ENCODE measurements at places on chromosomes 2 and 18.

- DNase-seq, result no peak
Measured at GRCh38 chr2:168450171-168450570, 5.9 kb upstream of the CERS6 start.

DNA sequence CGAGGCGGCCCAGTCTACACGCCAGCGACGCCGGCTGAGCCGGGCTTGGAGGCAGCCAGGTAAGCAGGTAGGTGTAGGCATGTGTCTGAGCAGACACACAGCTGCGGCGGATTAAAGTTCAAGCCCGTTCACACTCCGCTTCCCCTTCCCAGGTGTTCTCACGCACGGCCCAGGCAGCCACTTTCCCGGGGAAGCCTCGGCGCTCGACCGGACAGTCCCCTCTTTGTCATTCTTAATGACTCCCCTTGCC is 367 bp downstream of the TGFA start:
- DNase-seq, result no peak

DNA sequence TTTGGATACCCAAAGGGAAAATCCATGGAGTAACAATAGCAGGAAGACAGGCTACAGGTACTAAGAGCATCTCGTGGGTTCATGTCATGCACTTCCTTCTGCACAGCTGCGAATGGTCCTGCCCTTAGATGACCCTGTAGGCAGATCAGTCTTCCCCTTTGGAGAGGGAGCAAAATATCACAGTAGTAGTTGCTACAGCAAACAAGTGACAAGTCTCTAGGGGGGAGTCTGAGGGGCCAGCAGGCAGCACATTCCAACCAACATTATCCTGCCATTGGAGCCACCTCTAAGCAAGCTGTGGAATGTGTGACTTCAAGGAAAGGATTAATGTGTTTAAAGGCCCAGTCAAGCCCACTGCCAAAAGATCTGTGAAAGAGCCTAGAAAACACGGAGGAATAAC is 273.2 kb upstream of the PARD3B start:
- no peak for DNase-seq

- no peak for DNase-seq
Measured at GRCh38 chr18:48808476-48808875, 142.3 kb downstream of the SMAD7 start.

GRCh38 chr2:9256147-9256546 is 49.5 kb downstream of the ASAP2 start:
- no peak for DNase-seq

- DNase-seq, result peak; percentile 45
Measured at GRCh38 chr2:64562148-64562784, 38.1 kb downstream of the AFTPH start.
